ENCODE measurements at places on chromosomes 16 and 17. TPM values are rescaled to one million over a fixed set of nuclear protein-coding genes. Genes with fewer than 3 reads are reported as not detected.
A peak's percentile ranks its signal among the peaks of the same experiment; 100 is the strongest.

The FOXC2 gene
- not detected for total RNA-seq

GRCh38 chr17:44794851-44795413 lies 35.2 kb downstream of the GJC1 start:
- no peaks in the 10 kb centered on the region for H3K36me3 ChIP-seq
- DNase-seq = no peak
- H3K4me1 ChIP-seq = peaks cover 4% of the 10 kb centered on the region
- no peak overlapping the region for H3K4me3 ChIP-seq
- peaks cover 2% of the 10 kb centered on the region for H3K27me3 ChIP-seq

DNA sequence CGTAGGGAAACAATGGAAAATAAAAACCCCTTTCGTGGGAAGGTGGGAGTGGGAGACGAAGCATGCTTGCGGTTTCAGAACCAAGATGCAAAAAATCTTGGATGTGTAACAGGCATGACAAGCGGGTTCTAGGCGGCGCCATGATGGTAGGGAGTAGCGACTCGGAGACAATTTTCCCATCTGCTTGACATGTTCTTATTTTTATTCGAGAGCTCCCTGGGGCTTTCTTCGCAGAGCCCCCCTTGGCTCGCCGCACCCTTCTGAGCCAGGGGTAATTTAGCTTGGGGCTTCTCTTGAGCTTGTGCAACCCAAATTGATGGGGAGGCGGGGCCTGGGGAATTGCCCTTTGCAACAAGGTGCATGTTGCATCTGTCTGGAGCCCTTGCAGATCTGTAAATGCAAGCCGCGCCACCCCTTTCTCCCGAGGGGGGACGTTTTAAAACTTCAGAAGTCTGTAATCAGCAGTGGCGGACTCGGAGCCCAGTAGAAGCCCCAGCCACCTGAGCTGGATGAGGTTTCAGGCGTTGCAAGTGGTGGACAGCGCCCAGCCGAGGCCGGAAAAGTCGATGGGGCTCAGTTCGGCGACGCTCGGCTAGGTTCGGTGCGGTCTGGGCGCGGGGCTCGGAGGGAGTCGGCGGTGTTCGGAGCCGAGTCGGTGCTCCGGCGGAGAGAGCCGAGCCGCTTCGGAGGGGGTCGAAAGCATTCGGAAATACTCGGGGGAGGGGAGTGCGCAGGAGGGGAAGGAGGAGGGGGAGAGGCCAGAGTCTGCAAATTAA lies 2.9 kb downstream of the GNAO1 start:
- no peaks in the 10 kb centered on the region for H3K36me3 ChIP-seq
- H3K27me3 ChIP-seq = peaks cover 52% of the 10 kb centered on the region
- peak; percentile 86 for DNase-seq
- H3K27ac ChIP-seq = no peak overlapping the region

DNA sequence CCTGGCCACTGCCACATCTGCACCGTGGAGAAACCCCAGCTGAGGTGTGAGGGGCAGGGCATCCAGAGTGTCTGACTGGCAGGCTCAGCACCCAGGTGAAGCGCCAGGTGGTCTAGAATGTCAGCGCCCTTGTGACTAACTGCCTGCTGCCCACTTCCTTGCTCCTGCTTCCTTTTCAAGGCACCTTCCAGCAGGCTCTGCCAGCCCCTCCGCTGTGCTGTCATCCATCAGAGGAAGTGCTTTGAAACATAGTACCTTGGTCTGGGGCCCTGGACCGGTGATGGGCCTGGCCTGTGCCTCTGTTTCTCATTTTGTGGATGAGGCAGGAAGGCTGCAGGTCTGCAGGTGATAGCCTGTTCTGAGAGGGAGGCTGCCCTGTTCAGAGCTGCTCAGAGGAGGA lies 5.5 kb downstream of the SPNS2 start:
- no peak overlapping the region for H3K27ac ChIP-seq
- peaks cover 29% of the 10 kb centered on the region for H3K4me1 ChIP-seq
- peaks cover 38% of the 10 kb centered on the region for H3K27me3 ChIP-seq
- no peak for DNase-seq
- no peaks in the 10 kb centered on the region for H3K36me3 ChIP-seq
- no peak overlapping the region for H3K4me3 ChIP-seq

The CMTM1 gene
- total RNA-seq = 11.5 TPM

The RGS11 gene
- not detected for total RNA-seq

DNA sequence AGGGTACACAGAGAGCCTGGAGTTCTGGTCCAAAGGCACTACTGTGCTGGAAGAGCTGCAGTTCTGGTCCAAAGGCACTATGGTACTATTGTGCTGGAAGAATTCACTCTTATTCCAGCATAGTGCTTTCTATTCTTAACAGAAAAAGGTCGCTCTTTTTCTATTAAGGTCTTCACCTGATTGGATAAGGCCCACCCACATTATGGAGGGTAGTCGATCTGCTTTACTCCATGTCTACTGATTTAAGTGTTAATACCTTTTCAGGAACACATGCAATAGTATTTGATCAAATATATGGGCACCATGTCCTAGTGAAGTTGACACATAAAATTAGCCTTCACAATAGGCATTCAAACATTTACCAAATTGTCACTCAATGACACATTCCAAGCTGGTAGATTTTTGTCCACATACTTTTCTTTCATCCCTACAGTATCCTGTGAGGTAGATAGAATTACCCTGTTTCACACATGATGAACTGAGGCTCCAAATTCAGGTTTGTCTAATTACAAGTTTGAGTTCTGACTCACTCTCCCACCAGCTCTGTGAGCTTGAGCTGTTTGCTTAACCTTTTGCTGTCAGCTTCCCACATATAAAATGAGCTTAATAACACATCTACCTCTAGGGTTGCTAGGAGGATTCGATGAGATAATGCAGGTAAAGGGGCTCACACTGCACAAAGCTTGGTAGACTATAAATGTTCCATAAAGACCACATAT lies 129.9 kb downstream of the AIPL1 start:
- H3K36me3 ChIP-seq = no peaks in the 10 kb centered on the region
- no peaks in the 10 kb centered on the region for H3K4me1 ChIP-seq
- H3K4me3 ChIP-seq = no peak overlapping the region
- DNase-seq = no peak
- H3K27me3 ChIP-seq = peaks cover 29% of the 10 kb centered on the region

DNA sequence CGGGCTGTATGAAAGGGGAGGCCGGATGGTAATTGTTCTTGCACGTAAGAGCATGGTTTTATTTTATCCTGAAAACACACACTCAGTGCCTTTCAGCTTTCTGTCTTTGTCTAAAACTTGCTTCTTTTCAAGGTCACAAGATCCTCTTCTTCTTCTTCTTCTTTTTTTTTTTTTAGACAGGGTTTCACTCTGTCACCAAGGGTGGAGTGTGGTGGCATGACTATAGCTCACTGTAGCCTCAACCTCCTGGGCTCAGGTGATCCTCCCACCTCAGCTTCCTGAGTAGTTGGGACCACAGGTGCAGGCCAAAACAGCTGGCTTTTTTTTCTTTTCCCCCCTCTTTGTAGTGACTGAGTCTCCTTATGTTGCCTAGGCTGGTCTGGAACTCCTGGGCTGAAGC lies 15.9 kb upstream of the ZNF629 start:
- no peak overlapping the region for H3K4me3 ChIP-seq
- H3K4me1 ChIP-seq = peaks cover 14% of the 10 kb centered on the region
- no peak overlapping the region for H3K27ac ChIP-seq
- DNase-seq = no peak
- no peaks in the 10 kb centered on the region for H3K36me3 ChIP-seq

The COPRS gene
- total RNA-seq = 49.6 TPM

DNA sequence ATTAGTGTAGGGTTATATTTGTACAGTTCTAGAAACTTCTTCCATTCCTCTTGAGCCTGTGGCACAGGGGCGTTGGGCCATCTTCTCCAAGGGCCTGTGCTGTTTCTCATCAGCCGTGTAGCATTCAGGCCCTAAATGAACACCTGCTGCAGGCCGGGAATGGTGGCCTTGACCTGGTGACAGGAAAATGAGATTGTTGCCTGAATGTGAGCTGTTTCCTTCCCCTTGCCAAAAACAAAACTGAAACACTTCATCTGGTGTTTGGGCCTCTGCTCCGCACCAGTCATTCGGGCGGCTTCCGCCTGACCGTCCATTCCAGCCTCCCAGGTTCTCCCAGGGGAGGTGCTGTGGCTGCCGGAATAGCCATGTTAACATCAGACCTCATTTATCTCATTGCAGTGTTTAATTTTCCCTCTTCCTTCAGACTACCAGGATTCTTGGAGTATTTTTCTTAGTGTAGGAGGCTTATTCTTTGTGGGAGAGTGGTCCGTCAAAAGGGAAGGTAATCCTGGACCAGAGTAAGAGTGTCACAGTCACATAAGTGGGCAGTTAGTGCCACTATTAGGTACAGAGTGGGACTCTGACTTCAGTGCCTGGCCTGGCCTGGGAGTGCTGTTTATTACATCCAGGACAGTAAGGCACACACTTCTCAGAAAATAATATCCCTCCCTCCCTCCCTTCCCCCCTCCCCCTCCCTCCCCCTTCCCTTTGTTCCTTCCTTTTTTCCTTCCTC lies 61.9 kb downstream of the WWP2 start:
- DNase-seq = no peak
- no peak overlapping the region for H3K4me3 ChIP-seq
- H3K4me1 ChIP-seq = no peaks in the 10 kb centered on the region
- peaks cover 5% of the 10 kb centered on the region for H3K36me3 ChIP-seq
- H3K27me3 ChIP-seq = no peaks in the 10 kb centered on the region

- peaks cover 3% of the 10 kb centered on the region for H3K27me3 ChIP-seq
- H3K4me1 ChIP-seq = no peaks in the 10 kb centered on the region
- H3K4me3 ChIP-seq = no peak overlapping the region
- no peak overlapping the region for H3K27ac ChIP-seq
- no peak for DNase-seq
These were observed 26.1 kb downstream of the GRIN2A start for GRCh38 chr16:10156099-10156498.

The WIPI1 gene
- total RNA-seq = 27.5 TPM

GRCh38 chr16:52389045-52389444 lies 157.9 kb downstream of the TOX3 start:
- no peaks in the 10 kb centered on the region for H3K27me3 ChIP-seq
- no peak overlapping the region for H3K27ac ChIP-seq
- no peaks in the 10 kb centered on the region for H3K36me3 ChIP-seq
- DNase-seq = no peak

GRCh38 chr16:88971371-88972097 lies 5.5 kb downstream of the CBFA2T3 start:
- no peak for DNase-seq
- no peaks in the 10 kb centered on the region for H3K36me3 ChIP-seq
- no peak overlapping the region for H3K27ac ChIP-seq
- peaks cover 27% of the 10 kb centered on the region for H3K27me3 ChIP-seq

- H3K27ac ChIP-seq = no peak overlapping the region
- no peak for DNase-seq
- H3K4me1 ChIP-seq = peaks cover 18% of the 10 kb centered on the region
- H3K36me3 ChIP-seq = no peaks in the 10 kb centered on the region
These were observed 4.1 kb upstream of the CDH3 start for GRCh38 chr16:68640972-68641371.

DNA sequence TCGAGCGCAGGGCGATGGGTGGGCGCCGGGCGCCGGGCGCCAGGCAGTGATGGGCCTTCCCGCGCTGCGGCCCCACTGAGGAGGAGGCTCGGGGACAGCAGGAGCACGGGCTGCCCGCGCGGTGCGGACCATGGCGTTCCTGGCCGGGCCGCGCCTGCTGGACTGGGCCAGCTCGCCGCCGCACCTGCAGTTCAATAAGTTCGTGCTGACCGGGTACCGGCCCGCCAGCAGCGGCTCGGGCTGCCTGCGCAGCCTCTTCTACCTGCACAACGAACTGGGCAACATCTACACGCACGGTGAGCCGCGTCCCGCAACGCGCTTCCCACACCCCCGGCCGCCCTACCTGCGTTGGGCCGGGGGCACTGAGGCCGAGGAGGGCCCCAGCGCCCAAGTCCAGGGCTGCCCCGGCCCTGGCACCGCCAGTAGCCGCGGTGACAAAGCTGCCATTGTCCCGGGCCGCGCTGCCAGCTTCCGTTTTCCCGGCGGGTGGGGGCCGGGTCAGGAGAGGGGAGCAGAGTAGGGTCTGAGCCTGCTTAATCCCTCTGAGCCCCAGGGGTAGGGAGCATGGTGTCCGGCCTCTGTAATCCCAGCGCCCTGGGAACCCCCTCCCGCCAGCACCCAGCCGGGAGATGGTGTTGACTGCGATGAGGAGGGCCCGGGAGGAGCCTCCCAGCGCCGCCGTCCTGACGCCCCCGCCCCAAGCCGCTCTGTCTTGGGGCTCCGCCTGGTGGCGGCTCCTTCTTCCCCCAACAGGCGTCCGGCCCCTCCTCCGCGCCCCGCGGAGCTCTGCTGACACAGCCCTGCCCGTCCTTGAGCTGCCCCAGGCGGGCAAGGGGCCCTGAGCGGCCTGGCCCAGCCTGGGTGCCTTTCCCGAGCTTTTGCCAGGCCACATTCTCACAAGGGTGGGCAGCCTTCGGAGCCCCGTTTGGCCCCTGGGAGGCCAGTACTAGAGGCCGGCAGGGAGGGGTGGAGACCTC lies 685 bp downstream of the PAQR4 start:
- H3K4me1 ChIP-seq = peaks cover 31% of the 10 kb centered on the region
- peaks cover 24% of the 10 kb centered on the region for H3K36me3 ChIP-seq
- peaks cover 20% of the 10 kb centered on the region for H3K27me3 ChIP-seq

DNA sequence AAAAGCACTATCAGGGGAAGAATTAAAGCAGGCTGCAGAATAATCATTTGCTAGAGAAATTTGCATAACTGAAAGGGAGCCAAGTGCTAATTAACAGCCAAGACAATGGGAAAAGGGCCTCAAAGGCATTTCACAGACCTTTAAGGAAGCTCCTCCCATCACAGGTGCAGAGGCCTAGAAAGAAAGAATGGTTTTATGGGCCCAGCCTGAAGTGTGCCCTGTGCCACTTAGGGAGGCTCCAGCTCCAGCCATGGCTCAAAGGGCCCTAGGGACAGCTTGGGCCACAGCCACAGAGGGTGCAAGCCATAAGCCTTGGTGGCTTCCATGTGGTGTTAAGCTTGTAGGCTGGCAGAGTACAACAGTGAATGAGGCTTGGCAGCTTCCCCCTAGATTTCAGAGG lies 50.1 kb downstream of the RNF112 start:
- H3K36me3 ChIP-seq = no peaks in the 10 kb centered on the region
- H3K4me3 ChIP-seq = no peak overlapping the region
- no peak for DNase-seq
- no peak overlapping the region for H3K27ac ChIP-seq
- peaks cover 43% of the 10 kb centered on the region for H3K4me1 ChIP-seq

- no peaks in the 10 kb centered on the region for H3K27me3 ChIP-seq
- no peak for DNase-seq
- H3K4me3 ChIP-seq = no peak overlapping the region
- peaks cover 14% of the 10 kb centered on the region for H3K4me1 ChIP-seq
- no peak overlapping the region for H3K27ac ChIP-seq
These were observed 31.2 kb downstream of the ABCC3 start for GRCh38 chr17:50665838-50666237.

DNA sequence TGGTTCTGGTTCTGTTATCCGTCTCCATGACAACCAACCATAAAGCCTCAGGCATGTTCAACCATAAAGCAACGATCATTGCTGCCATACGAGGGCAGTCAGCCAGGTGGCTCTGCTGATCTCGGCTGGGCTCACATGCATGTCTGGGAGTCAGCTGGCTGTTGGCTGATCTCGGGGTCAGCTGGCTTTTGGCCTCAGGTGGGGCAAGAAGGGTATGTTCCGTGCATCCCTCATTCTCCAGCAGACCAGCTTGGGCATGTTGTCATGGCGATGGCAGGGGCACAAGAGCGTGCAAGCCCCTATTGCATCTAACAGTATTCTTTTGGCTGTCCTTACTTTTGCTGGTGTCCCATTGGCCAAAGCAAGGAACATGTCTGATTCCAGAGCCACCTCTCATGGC lies 86.2 kb downstream of the ABCC6 start:
- no peak overlapping the region for H3K27ac ChIP-seq
- peaks cover 41% of the 10 kb centered on the region for H3K36me3 ChIP-seq
- no peaks in the 10 kb centered on the region for H3K27me3 ChIP-seq
- no peak for DNase-seq

GRCh38 chr17:58110012-58110411 lies 26.8 kb downstream of the DYNLL2 start:
- peaks cover 4% of the 10 kb centered on the region for H3K4me1 ChIP-seq
- peaks cover 2% of the 10 kb centered on the region for H3K27me3 ChIP-seq
- H3K36me3 ChIP-seq = no peaks in the 10 kb centered on the region
- no peak for DNase-seq

Data from activated CD4-positive, alpha-beta memory T cell treated with anti-CD3 and anti-CD28 coated beads for 36 hours (primary cell).